ENCODE measurements at places on chromosomes 12 and 14.
A peak's percentile ranks its signal among the peaks of the same experiment; 100 is the strongest.

DNA sequence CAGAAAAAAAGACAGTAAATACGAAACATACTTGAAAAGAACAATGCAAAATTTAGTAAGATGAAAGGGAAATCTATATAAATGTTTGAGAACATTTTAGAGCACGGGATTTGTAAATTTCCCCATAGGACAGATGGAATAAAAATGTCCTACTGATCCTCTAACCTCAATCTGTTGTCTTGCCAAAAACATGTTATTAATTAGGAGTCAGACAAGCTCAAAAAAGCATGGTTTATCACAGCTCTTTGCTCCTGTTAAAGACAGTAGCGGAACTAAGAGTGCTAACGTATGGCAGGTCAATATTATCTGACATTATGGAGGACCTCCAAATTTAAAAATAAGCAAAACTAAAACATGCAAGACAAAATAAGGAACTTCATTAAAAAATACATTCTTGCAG is 12.9 kb downstream of the GMFB start:
- DNase-seq, result no peak

DNA sequence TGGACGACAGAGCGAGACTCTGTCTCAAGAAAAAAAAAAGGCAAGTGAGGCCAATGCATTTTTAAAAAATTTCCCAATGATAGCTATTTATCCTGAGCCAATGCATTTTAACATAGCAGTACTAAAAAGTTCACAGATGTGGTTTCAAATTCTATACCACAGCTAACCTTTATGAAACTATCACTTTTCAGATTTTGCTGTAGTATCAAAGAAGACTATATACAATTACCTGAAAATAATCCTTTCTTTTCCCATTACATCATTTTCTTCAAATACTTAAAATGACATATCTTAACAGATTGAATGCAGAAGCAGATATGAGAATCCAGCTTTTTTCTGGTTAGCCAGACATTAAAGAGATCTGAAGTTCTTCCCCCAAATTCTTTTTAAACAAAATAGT is 13.2 kb downstream of the ATF7 start:
- no peak for DNase-seq

DNA sequence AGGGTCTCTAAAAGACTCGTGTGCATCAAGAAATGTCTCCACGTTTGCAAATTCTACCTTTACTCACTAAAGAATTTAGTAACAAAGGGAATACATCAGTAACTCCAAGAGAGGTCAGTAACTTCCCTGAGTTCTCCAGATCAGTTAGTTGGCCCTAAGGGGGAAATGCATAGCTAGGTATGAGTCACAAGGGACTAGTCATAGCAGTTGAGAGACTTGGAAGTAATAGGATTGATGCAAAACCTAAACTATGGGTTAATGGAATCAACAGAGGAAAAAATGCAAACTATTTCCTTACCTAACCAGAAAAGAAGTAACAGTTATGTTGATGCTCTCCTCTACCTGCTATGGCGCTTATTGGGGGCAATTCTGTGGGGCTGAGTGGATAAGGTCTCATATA is 148.8 kb upstream of the GARIN6 start:
- DNase-seq, result no peak

DNA sequence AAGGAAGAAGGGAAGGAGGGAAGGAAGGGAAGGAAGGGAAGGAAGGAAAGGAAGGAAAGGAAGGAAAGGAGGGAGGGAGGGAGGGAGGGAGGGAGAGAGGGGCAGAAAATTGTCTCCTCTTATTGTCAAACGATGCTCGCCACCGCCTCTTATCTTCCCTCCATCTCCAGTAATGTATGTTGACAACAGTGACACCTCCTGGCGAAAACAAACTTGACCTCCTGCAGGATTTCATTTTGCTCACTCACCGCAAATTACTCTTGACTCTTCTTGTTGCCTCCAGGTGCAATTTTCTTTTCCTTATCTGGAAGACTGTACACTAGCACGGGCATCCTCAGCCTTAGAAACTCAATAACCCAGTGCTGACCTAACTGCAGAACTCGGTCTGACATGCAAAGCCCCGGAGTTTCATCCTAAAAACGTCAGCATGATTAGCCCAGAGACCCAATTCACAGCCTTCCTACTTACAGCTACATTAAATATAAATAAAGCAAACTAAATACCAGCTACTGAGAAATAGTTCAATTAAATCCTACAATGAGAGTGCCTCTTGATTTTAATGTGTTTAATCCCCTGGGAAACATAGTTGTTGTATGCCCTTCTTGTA is 512.4 kb upstream of the TMPO start:
- peak; percentile 84 for DNase-seq

GRCh38 chr14:29804481-29805266 is 123.0 kb downstream of the PRKD1 start:
- no peak for DNase-seq

- DNase-seq, result no peak
Measured at GRCh38 chr12:12714276-12715021, 2.7 kb upstream of the CDKN1B start.

DNA sequence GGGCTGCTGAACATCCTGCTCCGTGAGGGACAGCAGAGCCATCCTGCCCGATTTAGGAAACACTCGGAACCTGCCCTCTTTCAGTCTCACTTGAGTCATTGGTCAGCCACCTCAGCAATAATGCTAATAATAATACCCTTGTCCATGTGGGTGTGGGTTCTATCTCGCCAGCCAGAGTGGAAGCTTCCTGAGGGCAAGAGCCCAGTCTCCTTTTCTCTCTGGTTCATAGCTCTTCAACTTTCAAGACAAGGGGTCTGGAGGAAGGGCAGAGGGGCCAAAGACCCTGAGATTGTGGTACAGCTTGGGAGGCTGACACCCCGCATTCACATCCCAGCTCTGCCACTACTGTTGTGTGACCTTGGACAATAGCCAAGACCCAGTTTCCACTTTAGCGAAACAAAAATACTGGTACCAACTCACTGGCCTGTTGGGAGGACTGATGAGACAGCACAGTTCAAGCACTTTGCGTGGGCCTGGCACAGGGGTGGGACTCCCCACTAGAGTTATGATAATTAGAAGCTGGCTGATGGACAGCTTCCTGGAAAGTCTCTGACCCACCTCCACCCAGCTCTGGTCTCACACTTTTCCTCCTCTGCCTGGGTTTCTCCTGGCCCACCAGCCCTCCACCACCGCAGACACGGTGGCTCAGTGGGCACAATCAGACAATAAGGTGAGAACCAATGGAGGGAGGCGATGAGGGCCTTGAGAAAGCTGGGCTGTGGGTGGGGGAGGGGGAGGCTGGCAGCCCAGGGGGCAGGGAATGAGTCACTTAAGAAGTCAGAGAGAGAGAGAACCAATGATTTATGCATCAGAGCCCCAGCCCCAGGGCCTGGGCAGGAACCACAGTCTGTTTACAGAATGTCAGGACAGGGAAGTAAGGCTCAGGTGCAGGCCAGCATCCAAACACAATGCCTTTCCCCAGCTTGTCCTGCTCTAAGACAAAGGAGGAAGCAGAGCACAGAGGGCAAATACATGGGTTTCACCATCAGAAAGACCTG is 9.6 kb downstream of the FAIM2 start:
- DNase-seq, result peak; percentile 91

DNA sequence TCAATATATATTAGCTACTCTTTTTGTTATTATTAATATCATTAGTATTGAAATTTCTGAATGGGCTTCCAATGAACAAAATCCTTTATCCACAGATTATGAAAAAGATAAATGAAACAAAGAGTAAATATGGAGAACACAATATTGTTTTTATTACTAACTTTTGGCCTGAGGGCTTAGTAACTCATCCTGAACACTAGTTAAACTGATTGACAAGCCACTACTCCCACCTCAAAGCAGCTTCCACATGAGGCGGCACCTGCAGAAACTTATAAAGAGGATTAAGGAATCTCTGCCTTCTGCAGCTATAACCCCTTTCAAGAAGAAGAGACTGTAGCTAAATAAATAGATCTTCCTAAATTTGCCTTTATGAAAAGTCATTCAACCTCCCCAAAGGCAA is 187.6 kb upstream of the ALG10 start:
- DNase-seq, result no peak

- DNase-seq, result no peak
Measured at GRCh38 chr12:53870117-53870516, 68.5 kb upstream of the HOXC13 start.

- no peak for DNase-seq
Measured at GRCh38 chr14:69351911-69352310, 46.2 kb downstream of the ERH start.

- no peak for DNase-seq
Measured at GRCh38 chr14:86404989-86405649, 875.2 kb downstream of the FLRT2 start.

GRCh38 chr14:65100922-65101541 is 1.3 kb downstream of the MAX start:
- DNase-seq, result no peak

DNA sequence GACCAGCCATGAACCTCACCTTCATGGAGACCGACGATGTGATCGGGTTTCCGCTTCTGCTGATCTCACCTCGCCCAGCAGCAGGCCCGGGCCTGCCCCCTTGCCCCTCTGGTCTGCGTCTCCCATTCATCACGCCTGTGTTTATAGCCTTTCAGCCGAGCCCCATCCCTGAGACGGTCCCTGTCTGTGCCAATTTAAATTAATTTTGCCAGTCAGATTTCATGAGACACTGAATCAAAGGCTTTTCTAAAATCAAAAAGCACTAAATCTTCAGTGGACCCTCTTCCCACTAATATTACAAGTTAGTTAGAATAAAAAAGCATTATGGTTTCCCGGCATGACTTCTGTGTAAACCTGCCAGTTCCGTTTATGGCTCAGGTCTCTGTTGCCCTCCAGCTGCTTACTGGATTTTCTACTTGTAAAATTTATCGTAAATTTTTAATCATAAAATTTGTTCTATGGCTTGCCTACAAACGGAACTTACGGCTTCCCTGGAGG is 155.9 kb downstream of the ESRRB start:
- no peak for DNase-seq

GRCh38 chr12:118404876-118405521 is 28.6 kb downstream of the SUDS3 start:
- DNase-seq, result peak; percentile 37

GRCh38 chr14:58066115-58066514 is 85.9 kb downstream of the ARMH4 start:
- DNase-seq, result no peak

DNA sequence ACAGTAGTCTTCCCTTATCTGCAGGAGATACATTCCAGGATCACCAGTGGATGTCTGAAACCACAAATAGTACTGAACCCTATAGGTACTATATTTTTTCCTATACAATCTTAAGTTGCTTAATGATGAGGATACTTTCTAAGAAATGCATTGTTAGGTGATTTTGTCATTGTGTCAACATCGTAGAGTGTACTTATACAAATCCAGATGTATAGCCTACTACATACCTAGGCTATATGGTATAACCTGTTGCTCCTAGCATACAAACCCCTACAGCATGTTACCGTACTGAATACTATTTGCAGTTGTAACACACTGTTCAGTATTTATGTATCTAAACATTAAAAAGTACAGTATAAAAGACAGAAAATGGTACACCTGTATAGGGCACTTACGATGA is 165.9 kb downstream of the SLC35F4 start:
- DNase-seq, result no peak

DNA sequence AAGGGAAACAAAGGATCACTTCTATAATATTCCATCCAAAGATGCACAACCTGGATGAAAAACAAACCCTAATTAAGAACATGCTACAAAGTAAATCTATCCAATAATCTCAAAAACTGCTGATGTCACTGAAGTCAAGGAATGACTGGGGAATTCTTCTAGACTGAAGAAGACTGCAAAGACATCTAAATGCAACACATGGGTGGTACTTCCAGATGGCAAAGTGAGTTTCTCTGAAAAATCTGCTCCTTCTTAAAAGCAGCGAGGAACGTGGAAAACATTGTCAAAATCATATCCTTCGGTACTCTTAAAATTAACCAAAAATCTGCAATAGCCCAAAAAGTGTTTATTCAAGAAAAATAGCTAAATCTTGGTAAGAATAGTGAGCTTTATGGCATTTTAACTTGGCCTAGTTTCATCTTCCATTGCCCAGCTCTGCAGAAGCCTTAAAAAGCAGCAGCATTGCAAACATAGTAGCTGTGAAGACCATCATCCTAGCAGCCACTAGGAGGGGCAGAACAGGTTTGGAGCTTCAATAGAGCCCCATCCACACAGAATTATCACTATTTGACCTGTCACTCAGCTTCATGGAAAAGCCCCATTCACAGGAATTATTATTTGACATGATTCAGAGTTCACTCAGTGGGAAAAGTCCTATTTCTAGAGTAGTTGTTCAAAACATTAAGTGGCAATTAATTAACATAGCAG is 7.4 kb downstream of the CLEC14A start:
- DNase-seq, result no peak

- no peak for DNase-seq
Measured at GRCh38 chr12:65672441-65672840, 151.8 kb upstream of the HMGA2 start.

DNA sequence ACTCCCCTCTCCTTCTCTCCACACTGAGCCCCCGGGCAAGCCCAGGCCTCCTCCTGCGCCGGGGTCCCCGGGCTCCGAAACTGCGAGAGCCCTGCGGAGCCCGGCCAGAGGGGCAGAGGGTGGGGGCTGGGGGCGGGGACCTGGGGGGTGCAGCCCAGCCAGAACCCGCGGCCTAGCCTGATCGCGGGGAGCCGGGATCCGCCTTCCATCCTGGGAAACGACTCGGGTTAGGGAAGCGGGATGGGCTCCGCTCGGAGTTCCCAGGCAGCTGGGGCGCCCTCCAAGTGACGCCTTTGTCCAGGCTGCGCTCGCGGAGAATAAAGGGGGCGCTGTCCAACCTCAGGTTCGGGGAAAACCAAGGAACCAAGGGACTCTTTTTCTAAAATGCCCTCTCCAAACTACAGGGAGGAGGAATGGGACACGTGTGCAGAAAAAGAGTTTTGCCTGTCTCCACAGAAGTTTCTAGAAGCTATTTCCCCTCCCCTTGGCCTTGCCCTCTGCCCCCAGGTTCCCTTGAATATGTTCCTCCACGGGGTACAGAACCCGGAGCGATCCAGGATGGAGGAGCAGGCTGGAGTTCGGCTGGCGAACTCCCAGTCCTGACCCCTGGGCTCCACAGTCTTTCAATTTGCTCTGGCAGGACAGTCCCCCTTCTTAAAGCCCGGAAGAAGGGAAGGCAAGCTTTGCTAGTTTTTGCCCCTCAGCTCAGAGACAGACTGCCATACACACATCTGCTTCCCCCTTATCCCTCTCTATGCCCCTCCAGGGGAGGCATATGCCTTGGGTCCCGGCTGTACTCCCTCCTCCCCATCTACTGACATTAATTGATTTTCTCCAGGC is 13.9 kb downstream of the NKX2-1 start:
- DNase-seq, result no peak

DNA sequence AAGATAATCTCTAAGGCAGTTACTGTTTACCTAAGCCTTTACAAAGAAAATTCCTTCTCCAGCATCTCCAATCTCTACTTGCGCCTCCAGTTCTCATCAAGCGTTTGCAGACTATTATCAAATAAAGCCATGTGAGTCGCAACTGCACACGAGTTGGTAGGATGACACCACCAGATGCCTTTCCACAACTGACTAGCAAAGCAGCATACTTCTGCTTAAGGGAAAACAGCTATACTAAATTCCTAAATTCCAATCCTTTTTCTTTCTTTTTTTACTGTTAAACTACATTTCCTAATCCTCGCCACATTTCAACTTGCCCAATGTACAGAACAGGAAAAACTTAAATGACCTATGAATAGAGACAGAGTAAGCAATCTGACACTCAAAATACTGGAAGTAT is 166.7 kb downstream of the ITPR2 start:
- DNase-seq, result no peak

GRCh38 chr12:100356644-100357223 is at the start of gene SLC17A8:
Gene SLC17A8 (plus strand): TSS chr12:100357074. CDS start chr12:100357392, 318 bp downstream.
- no peak for DNase-seq
